ENCODE measurements at places on chromosomes 13 and 19.

GRCh38 chr19:49954092-49954829 is 6.7 kb downstream of the SIGLEC11 start:
- DNase-seq: no peak

GRCh38 chr13:46168341-46168740 is 13.6 kb downstream of the LCP1 start:
- no peak for DNase-seq

- DNase-seq: no peak
Observed at GRCh38 chr13:28489524-28489931, 5.4 kb downstream of the FLT1 start.

DNA sequence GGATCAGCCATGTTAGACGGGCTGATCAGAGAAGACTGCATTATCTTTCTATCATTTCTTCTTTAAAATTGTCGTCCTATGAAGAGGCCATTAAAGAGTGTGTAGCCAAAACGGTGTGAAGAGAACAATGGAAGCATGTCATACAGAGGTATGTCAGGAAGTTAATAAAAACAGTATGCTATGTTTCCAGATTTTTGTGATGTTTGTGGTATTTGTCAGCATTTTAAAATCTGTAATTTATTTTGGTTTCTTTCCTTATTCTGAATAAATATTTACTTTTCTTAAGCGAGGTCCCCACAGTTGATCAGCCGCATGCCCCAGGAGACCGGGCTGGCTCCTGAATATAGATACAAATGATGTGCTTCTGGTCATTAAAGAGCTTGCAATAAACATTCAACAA is 142.9 kb upstream of the SERP2 start:
- no peak for DNase-seq

DNA sequence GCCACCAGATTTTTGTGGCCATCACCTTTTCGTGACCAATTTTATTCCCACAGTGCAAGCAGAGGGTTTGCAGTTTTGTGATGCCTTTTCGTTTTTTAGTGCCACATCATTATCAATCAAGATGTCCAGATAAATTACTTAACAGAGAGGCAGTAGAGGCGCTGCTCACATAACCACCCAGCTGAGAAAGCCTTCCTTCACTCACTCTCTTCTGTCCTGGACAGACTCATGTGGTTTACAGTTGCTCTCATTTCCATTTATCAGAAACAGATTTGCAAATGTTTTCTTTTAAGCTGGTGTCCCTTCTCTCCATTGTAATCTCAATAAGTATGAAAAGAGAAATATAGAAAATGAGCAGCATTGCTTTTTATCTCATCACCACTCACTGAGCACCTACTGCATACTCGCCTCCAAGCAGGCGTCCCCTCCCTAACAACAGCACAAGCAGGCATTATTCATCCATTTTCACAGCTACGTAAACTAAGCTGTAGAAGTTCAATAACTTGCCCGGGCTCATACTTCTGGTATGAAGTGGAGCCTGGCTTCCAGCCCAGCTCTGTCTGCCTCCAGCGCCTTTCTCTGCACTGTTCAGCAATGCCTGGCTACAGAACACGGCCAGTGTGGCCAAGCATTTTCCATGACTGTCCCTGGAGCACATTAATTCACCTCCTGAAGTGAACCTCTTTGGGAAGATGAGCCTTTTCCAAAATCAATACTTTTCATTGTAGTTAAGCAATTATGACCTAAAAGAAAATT is 34.6 kb upstream of the KATNAL1 start:
- no peak for DNase-seq

DNA sequence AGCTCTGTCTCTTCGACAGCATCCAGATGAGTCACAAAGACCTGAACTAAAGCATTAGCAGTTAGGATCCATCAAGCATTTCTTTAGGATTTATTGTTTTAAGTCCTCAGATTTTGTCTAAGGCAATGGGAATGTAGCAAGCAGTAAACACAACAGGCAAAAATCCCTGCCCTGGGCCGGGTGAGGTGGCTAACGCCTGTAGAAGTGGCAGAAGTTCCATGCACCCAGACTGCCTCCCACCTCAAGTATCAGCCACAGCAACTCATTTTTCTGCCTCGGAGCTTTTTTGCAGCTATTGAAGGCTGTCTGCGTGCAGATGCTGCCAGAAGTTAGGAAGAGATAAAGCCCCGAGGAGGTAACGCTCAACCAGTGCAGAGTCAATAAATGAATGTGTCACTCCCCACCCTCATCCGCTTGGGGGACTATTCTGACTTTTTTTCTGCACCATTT is 47.1 kb upstream of the MRI1 start:
- no peak for DNase-seq
